ENCODE measurements at places on chromosomes 12 and 14.

- no peak for DNase-seq
These were observed 52.8 kb downstream of the CRADD start for GRCh38 chr12:93729934-93730333.

- DNase-seq: no peak
These were observed 137.8 kb upstream of the GSC start for GRCh38 chr14:94907626-94908261.

DNA sequence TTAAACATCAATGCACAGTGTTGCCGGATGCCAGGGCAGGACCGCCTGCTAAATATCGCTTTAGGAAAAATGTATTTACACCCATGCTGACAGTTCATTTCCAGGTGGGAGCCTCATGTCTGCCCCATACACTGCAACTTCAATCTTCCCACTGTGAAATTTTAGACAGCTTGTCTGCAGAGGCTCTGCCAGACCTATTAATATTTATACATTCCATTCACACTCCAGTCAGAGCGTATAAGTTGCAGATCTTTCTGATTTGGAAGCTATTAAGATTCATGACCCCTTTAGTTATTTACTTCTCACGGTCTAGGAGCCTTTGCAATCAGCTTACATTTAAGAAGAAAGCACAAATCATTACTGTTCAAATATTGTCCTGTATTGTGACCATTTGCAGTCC lies 357.4 kb downstream of the ATP23 start:
- DNase-seq: no peak

DNA sequence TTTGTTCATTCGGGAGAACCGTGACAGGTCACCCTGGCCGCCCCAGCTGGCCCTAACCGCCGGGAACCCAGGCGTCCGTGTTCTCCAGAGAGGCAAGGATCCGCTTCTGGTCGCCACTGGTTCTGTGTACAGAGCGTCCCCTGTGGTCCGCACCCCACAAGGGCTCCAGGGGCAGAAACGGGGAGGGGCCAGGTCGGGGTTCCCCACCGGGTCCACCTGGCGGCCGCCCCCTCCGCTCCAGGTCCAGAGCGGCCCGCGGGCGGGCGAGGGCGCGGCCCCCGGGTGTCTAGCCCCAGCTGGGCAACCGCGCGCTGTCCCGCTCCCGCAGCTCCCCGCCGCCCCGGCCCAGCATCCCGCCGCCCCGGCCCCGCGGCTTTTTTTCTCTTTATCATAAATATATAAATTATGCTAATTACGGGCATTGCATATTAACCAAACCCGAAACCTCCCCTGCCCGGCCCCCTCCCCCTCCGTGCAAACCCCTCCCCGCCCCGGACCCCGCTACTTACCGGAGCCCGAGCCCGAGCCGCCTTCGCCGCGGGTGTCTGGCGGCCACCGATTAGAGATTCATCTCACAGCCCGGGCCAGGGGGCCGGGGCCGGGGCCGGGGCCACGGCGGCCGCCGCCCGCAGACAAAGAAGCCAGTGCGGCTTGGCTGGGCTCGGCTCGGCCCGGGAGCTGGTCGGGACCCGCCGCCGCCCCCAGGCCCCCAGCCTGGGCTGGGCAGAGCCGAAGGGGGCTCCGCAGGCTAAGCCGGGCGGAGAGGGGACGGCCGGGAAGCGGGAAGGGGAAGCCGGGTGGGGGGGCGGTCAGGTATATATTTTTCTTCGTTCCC lies 512 bp downstream of the POU6F1 start:
- DNase-seq: peak; percentile 45

- no peak for DNase-seq
These were observed at the start of gene PAH for GRCh38 chr12:102917026-102917787. TSS of gene PAH (minus strand) at chr12:102917244. CDS start at chr12:102917130, 114 bp downstream.

GRCh38 chr14:82411298-82411697 lies 877.6 kb upstream of the SEL1L start:
- no peak for DNase-seq

GRCh38 chr14:71591929-71592328 lies 340.3 kb upstream of the RGS6 start:
- no peak for DNase-seq

DNA sequence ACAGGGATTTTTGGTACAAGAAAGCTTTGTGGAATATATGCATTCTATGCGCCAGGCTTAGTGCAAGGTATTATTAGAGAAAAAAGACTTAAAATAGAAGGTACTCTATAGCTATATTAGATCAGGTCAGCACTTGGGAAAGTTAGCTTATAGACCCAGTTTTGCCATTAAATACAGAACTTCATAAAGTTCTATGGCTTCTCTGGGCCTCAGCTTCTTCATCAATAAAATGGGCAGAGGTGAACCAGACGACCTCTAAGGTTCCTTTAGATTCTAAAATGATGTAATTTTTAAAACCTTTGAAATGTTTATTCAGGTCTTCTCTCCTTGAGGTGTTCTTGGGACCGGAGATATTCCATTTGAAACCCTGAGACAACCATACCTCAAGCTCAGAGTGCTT lies 7.1 kb downstream of the CNPY2 start:
- no peak for DNase-seq

- DNase-seq: no peak
These were observed 40.1 kb upstream of the MTERF2 start for GRCh38 chr12:107026806-107027635.
